ENCODE measurements at places on chromosomes 5 and 9.
A peak's percentile ranks its signal among the peaks of the same experiment; 100 is the strongest.

DNA sequence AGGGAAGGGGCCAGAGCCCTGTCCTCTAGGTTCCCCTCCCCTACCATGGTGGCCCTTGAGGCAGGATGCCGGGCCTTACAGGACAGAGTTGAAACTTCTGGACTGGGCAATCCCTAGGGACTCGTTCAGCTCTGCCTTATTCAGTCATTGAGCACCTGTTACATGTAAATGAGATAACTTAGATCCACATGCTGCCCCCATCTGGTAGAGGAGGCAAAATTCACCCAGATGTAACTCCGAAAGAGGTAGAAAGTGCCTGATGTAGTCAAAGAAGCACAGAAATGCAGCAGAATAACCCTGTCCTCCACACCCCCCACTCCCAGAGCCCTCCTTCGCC, 1.5 kb downstream of the GGTA1 start:
- peak; percentile 44 for DNase-seq

- no peak for DNase-seq
These were observed 412.3 kb downstream of the MAT2B start for GRCh38 chr5:163917747-163918146.

GRCh38 chr5:172969921-172970320, 10.7 kb downstream of the RPL26L1 start:
- no peak for DNase-seq

DNA sequence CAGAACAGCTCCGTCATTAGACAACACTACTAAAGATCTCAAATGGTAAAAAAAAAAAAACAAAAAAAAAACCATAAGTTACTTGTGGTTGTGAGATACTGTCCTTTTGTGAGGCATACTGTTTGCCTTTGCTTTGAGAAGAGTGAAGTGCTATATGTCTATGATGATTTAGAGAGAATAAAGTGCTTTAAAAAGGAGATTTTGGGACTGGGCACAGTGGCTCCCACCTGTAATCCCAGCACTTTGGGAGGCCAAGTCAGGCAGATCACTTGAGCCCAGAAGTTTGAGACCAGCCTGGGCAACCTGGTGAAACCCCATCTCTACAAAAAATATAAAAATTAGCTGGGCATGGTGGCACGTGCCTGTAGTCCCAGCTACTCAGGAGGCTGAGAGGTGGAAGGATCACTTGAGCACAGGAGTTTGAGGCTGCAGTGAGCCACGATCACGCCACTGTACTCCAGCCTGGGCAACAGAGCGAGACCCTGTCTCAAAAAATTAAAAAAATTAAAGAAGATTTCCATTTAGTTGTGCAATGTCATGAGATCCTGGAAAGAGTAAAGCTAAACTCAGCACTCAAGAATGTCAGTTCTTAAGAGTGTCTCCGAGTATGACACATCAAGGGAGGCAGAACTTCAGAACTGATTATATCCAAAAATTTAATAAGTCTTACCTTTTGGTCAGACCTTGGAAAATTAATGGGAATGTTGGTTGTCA, 87.3 kb downstream of the PRDM6 start:
- DNase-seq, result no peak

DNA sequence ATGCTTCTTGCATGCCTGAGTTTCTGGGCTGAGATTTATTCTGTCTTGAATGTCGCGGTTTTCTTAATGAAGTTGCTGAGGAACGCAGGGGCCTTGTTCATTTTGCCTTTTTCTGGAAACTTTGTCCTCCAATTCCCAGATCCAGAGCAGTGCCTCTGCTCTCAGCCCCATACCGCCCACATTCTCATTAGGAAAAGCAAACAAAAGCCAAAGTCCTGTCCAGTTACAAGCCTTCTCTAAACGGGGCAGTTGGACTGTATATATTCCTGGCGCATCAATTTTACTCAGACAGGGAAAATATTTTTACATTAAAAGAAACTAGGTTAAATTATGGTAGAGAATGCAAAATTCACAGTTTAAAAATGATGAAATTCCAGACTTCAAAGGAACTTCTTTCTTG, 1.2 kb upstream of the PSAT1 start:
- DNase-seq, result no peak

GRCh38 chr5:17373406-17373805, 124.6 kb upstream of the TAF11L2 start:
- no peak for DNase-seq

- no peak for DNase-seq
These were observed 648.5 kb downstream of the RAB3C start for GRCh38 chr5:59231221-59231931.

GRCh38 chr5:41203033-41203432, 10.3 kb downstream of the C6 start:
- DNase-seq, result no peak

- no peak for DNase-seq
These were observed 33.3 kb downstream of the TAS2R1 start for GRCh38 chr5:9596824-9597223.

GRCh38 chr5:150152636-150153462, 2.8 kb downstream of the PDGFRB start:
- no peak for DNase-seq

- DNase-seq, result no peak
These were observed 38.8 kb upstream of the GLRX start for GRCh38 chr5:95861221-95861863.

DNA sequence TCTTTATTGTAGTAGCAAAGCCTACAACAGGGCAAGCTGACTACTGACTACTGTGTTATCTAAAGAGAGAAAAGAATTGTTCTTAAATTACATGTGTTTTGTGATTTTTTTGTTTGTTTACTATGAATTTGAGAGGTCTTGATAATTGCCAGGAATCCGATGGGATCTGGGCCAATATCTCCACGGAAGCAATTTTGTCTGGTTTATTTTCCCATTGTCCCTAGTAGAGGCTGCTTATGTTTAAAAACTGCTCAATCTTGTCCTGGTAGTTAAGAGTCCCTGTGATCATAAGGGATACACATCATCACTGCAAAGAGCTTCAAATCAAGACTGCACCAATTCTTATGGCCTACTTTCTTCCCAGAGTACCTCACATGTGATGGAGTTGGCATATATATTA, 94.4 kb downstream of the GLDC start:
- DNase-seq, result no peak

DNA sequence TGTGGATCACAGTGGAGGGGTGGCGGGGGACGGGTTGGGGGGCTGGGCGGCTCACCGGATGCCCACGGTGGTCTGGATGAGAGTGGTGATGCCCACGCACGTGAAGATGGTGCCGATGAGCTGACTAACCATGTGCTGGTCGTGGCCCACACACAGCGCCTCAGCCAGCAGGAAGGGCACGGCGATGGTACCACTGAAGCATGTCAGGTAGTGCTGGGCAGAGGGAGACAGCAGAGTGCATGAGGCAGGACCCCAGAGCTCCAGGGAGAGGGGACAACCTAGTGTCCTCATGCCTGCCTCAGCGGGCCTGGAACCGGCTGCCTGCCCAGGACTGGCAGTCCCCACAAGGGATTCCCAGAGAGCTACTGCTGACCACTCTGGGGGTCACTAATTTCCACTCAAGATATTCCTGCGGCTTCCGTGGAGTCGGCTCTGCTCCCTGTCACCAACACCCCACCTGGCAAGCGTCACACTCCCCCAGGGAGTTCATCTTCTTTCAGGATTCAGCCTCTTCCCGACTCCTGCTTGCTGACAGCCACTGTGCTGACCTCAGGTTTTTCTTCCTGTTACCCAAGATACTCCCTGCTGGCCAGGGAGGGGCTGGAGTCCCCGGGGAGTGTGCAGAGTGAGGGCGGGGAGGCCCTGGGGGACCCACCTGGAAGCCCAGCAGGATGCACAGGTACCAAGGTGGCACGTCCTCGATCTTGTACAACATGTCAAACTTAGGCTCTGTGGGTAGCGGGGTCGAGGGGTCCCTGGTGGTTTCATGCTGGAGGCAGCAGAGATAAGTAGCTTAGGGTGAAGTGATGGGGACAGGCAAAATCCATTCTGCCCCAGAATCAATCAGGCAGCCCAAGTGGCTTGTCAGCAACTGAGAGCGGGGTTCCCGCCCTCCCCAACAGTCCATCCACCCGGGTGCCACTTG, 998 bp downstream of the SLC23A1 start:
- DNase-seq, result no peak

DNA sequence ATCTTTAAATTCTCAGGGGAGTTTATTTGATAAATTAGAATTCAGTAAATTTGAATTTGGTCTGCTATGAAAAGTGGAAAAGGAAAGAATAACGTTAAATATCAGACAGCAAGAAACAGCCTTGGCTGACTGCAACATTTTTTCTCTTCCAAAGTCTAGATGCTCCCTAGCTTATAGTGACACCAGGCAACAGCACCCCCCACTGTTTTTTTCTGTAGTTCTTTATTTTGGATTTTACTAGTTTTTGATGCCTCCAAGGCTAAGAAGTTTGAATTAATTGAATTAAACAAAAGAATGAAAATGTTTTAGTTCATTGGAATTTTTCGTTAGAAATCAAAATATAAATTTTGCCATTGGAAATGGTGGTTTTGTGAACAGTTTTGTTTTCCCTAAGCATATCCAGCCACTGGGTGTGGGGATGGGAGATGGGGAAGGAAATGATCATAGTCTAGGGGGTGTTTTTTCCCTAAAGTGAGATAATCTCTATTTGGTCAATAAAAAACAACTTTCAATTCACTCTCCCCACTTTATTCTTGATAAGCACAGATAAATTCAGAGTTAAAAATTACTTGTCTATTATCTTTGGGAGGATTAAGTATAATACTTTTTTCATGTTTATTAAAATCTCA, 199.3 kb upstream of the CD180 start:
- DNase-seq, result no peak

DNA sequence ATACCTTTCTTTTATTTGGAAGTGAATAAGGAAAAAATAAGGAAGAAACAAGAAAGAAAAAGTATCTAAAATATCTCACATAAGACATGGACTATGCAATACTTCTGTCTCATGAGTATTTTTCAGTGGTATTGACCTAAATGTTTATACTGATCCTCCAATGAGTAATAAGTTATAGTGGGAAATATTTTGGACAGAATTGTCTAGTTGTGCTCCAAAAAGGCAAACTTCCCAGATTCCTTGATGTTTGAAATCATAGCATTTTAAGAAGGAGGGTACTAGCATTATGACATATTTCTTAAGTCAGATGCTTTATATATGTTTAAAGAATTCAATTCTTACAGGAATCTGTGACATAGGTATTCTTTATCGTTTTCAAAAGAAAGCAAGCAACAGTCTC, 34.5 kb upstream of the BASP1 start:
- DNase-seq, result no peak

GRCh38 chr5:77518304-77518703, 26.2 kb upstream of the WDR41 start:
- DNase-seq, result no peak
